Stimulated activated CD4-positive, alpha-beta T cell treated with anti-CD3 and anti-CD28 coated beads, Interleukin-1b, Interleukin-23, amount 100 ng/mL, for 1 hour (primary cell): ENCODE measurements at places on chromosomes 7 and 10.

GRCh38 chr7:157645539-157645938 lies 308.7 kb downstream of the DNAJB6 start:
- no peak for DNase-seq

DNA sequence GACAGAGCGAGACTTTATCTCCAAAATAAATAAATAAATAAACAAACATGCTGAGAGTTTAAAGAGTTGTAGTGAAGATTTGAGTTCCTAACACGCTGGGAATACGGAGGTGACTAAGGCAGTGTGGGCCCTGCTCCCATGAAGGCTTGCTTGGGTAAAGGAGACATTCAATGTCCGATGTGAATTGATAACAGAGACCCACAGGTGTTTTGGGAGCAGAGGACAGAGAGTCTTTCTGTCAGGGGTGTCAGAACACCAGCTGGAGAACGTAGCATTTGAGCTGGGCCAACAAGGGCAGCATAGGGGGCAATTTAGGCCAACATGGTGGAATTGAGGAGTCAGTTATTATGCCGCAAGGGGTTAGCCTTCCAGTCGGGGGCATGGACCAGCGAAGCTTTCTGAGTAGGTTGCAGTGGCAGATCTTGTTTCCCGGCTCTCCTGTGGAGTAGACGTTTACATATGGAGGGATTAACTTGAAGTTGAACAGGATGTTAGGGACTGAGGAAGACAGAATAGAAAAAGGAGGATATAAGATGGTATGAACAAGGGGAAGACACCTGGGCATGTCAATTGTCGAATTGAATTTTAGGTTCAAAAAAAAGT lies 5.6 kb downstream of the PROSER2 start:
- DNase-seq: no peak

GRCh38 chr10:97234400-97234799 lies 48.6 kb upstream of the SLIT1 start:
- no peak for DNase-seq

GRCh38 chr7:136336932-136337331 lies 359.8 kb upstream of the MTPN start:
- no peak for DNase-seq

- peak; percentile 9 for DNase-seq
Observed at GRCh38 chr10:22713853-22714478, 412 bp downstream of the PIP4K2A start.

GRCh38 chr10:14918964-14919363 lies 34.9 kb downstream of the DCLRE1C start:
- no peak for DNase-seq

DNA sequence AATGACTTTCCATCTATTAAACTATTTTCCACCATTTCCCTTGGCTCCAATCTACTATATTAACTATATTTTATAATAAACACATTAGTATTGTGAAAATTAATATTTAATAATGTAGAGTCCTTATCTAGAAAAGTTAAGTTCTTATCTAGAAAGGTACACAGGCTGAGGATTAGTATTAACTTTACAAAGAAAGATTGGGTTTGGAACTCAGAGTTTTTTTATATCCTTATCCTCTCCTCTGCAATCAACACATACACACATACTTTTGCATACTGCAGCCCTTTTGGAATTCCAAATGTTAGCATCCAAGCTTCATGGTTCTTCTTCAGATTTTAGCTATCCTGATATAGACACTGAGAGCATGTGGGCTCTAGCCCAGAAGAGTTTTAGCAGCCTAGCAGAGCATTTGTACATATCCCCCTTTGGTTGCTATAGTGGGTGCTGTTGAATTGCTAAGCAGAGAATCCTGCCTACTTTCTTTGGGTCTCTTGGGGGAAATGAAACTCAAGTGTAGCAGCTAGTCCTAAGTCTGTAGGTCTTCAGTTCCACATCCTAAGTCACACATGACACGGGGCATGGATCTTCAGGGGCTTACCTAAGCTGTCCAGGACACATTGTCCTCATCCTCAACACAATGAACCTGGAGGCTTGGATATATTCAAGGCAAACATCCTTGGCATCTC lies 874.6 kb downstream of the LRMDA start:
- DNase-seq: no peak

DNA sequence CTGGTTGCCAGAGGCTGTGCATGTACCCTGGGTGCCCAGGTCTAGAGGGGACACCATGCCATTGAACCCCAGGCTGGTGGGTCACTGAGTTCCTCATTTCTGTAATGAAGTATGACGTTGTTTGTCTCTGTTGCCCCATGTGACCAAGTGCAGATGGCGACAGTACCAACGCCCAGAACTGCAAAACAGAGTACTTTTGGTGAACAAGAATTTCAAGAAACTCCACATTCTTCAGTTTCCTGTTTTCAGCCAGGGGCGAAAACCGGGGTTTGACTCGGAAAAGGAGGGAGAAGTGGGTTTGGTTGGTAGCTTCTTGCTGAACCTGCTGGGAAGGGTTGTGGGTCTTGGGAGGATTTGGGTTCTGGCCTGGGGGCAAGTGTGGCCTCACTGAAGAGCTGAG lies 18.2 kb downstream of the CYP17A1 start:
- DNase-seq: no peak

DNA sequence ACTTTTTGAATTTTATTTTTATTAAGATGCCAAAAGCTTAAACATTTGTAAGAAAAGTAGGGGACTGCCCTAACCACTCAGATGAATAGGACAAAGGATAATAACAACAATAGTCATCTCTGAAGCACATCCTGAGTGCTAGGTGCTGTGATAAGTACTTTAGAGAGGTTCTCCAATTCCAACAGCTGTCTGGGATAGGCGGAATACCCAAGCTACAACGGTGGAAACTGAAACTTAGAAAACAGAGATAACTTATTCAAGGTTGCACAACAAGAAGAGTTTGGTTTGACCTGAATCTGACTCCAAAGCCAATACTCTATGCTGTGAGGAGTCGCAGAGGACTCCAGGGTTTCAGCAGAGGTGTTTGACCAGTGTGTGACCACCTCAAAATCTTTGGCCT lies 2.0 kb downstream of the RTKN2 start:
- no peak for DNase-seq

GRCh38 chr7:47578579-47579270 lies 3.2 kb downstream of the TNS3 start:
- no peak for DNase-seq

DNA sequence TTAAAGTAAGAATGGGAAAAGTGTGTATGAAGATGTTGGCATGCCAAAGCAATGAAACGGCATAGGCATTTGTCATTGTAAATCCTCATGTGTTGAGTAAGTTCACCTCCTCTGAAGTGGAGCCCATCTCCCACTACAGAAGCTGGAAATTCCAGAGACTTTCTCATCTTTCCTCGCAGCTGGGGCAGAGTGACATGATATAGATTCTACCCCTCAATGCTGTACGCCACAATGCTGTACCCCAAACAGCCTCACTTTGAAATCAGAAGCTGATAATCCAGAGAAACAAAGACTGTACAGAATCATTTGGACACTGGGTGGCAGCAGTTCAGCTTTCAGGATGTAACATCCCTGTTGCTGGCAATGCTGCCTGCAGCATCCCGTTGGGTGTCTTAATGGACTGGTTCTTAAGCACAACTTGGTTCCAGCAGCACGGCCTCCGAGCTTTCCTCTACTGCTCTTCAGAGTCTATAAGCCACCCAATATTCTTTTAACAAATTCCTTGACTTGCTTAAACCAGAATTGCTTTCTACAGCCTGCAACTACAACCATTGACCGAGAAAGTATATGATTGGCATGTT lies 18.8 kb downstream of the ZC3HAV1L start:
- DNase-seq: peak; percentile 32

GRCh38 chr10:72355214-72355555 lies 466 bp upstream of the DNAJB12 start:
- DNase-seq: no peak

DNA sequence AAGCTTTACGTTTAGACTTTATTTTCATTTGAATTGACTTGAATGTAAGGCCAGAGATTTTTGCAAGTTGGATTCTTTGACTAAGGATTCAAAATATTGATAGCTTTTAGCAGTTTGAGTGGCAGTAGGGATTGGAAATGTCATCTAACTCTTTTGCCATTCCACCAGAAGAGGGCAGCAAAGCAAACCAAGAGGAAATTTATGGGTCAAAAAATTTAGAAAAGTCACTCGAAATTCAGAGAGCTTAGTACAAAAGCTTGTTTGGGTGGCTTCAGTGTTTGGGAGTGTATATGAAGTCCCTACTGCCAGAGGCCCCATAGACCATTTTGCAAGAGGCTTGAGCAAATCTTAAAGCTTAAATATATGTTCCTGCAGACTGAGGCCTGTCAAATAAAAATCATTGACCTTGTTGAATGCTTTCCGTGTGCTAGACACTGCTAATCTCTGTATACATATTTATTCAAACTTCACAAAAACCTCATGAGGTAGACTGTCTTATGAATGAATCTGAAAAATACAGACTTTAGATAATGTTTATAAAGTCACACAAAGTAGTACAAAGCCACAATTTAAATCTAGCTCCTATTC lies 44.6 kb upstream of the RSBN1L start:
- DNase-seq: no peak

GRCh38 chr7:80707318-80707717 lies 68.9 kb downstream of the CD36 start:
- no peak for DNase-seq

- no peak for DNase-seq
Observed at GRCh38 chr10:109924967-109925620, 1.8 kb upstream of the XPNPEP1 start.

DNA sequence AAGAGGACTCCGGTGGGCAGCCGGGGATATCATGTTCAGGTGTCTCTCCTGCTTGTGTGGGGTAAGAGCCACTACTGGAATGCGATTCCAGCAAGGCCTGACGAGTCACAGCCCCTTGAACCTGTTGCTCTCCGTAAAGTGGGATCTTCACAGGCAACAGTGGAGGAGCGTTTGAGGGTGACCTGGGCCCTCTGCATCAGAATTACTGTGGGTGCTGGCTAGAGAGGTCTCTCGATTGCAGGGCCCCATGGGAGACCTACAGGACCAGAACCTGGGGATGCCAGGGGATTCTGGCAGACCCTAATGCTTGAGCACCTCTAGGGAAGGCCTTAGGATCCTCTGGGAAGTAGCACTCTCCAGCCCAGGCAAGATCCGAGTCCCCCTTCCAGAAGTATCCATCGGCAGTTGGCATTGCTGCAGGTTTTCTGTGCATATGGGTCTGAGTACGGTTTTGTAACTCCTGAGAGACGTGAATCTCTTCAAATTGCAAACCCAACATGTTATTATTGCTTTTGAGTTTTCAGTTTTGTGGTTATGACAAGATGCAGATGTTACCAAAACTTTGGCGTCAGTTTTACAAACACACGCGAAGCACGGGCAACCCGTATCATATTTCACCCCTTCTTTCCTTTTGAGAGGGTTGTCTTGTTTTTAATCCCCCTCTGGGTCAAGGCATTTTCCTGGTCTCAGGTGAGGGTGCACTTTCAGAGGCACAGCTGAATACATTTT lies 4.6 kb downstream of the MGMT start:
- no peak for DNase-seq

- DNase-seq: no peak
Observed at GRCh38 chr7:7869651-7870050, 98.9 kb upstream of the GLCCI1 start.

GRCh38 chr10:24041034-24041433 lies 167.9 kb upstream of the KIAA1217 start:
- DNase-seq: no peak

DNA sequence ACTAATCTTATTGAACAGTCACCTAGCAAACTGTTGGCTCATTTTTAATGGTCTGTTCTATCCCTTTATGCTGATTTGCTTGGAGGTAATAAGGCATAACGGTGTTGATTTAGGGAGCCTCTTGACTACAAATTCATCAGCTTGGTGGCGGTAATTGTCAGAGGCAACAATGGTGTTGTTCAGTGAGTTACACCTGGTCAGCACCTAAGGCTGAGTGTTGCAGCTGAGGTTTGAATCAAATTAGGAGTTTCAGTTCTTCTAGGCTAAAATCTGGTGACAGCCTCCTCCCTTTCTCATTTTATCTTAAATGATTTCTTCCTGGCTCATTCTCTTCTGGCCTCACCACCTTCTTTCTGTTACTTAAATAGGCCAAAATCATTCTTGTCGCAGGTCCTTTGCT lies 42.3 kb upstream of the SP8 start:
- DNase-seq: no peak

GRCh38 chr7:78496096-78496630 lies 697.6 kb downstream of the PHTF2 start:
- DNase-seq: no peak

- no peak for DNase-seq
Observed at GRCh38 chr7:155066417-155066950, 3.6 kb upstream of the HTR5A start.

DNA sequence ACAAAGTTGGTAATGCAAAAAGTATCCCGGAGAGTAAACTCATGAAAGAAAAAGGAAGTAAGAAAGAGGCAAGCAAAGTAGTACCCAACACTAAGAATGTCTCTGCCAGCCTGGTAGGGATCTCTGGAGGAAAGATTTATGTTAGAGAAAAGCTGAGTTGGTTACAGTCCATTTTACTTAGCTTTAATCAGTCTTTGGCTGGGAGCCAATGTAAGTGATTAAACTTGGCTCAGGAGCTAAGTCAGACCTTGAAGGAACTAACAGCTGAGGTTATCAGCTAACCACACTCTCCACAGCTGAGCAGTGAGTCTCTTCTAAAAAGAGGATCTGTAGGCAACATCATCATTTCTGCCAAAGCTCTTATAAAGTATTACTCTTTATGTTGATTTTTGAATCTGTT lies 148.0 kb downstream of the ANKRD7 start:
- DNase-seq: no peak

GRCh38 chr10:97157578-97158095 lies 28.1 kb downstream of the SLIT1 start:
- DNase-seq: no peak

DNA sequence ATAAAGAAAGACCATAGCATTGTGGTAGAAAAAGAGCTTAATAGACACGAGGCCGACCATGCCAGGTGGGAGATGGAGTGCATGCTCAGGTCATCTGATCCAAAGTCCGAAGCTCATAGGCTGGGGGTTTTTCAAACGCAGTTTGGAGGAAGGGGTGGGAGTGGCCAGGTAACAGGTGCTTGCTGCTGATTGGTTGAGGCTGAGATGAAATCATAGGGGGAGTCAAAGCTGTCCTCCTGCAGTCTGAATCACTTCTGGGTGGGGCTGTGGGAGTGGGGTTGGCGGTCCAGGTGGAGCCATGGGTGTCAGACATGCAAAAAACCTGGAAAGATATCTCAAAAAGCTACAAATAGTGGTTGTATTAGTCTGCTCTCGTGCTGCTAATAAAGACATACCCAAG lies 2.8 kb upstream of the ERCC6 start:
- no peak for DNase-seq

DNA sequence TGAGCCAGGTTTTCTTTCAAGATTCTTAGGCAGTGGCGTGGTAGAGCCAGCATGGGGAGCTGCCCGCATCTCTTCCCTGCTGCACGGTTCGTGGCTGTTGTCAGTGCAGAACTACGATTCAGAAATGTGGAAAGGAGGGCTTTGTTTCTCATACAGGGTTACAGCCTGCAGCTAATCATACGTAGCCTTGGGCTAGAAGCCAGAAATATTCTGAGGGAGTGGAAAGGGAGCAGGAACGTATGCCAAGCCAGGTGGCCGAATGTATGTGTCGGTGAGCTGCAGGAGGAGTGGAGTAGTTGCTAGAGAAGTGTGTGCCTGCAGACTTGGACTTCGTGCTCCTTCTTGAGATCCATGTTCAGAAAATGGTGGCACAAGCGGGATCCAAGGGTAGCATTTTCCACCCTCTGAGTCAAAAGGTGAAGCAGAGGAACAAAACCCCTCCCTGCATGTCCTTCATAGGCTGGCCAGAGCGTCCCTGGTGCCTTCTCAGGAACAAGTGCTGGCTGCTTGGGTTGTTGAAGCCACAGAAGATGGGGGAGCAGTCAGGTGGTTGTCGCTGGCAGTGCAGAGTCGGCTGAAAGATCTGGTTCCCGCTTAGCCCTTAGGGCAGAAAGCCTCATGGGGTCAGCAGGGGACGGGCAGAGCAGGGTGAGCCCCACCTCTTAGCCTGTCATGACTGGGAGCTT lies 40.9 kb downstream of the LANCL2 start:
- DNase-seq: no peak
